Stimulated activated CD4-positive, alpha-beta T cell treated with anti-CD3 and anti-CD28 coated beads, Interleukin-1b, Interleukin-23, amount 100 ng/mL, for 4 hours (primary cell): ENCODE measurements at places on chromosomes 1 and 21.

GRCh38 chr1:35556484-35557117 lies 602 bp downstream of the KIAA0319L start:
- no peak for DNase-seq

DNA sequence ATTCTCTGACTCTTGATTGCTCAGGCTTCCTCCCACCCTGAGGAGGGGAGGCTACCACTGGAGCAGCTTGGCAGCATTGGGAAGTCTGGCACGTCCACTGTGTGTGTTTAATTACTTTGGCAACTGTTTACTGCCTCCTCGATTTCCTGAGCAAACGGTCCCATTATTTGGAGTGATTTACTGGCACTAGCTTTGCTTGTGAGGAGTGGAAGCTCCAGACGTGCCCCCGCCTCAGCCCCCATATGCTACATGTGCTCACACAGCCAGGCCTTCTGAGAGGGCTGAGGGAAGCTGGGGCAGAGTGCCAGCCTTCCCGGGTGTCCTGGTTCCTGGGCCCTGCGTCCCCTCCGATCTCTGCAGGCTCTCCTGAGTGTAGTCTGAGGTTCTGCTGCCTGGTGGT lies 306.2 kb downstream of the PTPRU start:
- DNase-seq, result no peak

DNA sequence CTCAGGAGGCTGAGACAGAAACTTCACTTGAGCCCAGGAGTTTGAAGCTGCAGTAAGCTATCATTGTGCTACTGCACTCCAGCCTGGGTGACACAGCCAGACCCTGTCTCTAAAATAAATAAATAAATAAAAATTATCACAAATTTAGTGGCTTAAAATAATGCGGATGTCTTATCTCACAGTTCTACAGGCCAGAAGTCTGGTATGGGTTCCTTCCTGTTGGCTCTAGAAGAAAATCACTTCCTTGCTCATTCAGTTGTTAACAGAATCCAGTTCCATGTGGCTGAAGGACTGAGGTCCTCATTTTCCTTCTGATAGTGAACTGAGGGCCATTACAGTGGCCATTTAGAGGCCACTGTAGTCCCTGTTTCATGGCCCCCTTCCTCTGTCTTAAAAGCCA lies 94.6 kb upstream of the S1PR1 start:
- no peak for DNase-seq

DNA sequence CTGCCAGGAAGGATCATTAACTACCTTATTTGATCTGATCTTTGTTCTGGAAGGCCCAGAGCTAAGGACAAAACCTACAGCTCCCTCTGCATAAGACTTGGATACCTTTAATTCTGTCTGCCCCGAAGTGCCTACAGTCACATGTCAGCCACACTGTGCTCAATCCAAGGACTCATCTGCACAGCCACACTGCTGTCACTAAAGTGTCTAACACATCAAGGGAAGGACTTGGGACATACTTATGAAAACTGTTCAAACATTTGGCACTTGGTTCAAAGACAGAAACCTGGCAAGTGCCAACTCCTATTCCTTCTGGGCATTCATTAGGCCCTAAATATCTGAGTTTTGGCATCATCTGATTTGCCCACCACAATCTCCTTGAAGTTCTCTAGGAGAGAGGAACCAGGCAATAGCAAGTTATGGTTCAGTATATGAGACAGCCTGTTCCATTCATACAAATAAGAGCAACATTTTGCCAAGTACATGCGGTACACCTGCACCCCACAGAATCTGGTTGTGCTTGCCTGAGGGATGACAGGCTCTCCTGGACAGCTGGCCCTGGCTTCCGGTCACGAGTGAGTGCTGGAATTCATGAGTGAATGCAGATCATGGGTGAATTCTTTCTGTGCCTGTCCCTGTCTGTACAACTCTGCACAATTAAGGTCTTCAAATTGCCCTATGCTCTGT lies 105.9 kb downstream of the KCNK1 start:
- DNase-seq, result no peak

GRCh38 chr1:7991504-7992440 lies 30.3 kb downstream of the PARK7 start:
- no peak for DNase-seq

GRCh38 chr1:22739648-22740385 lies 29.2 kb downstream of the EPHB2 start:
- DNase-seq, result no peak

GRCh38 chr1:48036710-48037355 lies 39.6 kb upstream of the TRABD2B start:
- no peak for DNase-seq

DNA sequence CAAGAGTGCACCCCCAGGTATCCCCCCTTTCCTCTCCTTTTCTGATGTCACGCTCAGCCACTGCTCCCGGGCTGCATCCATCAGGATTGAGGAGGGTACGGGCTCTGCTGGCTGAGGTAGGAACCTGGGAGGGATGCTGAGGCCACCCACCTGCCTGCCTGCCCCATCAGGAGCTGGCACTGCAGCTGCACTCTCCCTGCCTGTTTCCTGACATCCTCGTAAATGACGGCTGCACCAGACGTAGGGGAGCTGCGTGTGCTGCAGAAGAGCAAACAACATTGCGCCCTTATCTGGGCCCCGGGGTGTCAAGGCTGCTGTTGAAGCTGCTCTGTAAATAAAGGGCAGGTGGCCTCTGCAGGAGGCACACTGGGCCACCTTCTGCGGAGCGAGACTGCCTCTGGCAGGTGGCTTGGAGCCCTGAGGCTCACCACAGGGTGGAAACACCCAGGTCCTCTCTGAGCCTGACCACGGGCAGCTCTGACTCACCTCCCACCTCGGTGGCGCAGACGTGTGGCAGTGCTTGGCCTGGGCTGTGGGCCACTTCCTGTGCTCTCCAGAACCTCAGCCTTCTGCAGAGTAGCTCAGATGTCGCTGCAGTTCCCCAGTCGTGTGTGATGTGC lies 30.9 kb downstream of the SNAP47 start:
- DNase-seq, result no peak

DNA sequence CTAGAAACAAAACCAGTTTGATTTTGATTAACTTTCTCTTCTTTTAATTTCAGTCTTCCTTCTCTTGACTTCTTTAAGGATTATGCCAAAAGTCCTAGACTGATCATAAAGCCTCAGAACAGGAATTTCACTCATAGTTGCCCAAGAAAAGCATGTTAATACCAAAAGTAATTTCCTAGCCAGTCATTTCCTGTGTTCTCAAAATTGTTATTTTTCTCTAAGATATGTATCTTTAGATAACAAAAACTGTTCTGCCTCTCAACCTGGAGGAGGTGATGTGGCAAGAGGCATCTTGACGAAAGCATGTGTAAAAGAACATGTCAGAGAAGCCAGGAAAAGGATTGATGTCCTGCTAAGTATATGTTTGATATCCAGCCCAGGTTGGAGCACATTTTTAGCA lies 78.0 kb upstream of the IPO9 start:
- DNase-seq, result no peak

DNA sequence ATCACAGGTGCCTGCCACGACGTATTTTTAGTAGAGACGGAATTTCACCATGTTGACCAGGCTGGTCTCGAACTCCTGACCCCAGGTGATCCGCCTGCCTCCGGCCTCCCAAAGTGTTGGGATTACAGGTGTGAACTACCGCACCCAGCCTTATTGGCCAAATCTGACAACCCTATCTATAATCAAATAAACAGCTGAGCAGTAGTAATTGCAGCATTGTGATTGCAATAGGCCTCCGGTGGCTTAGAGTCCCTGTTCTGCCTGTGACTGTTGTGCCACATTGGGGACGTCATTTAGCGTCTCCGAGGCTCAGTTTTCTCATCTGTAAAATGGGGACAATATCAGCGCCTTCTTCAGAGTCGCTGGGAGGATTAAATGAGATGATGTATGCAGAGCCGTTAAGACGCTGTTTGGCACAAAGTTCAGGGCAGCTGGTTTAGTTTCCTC lies 569 bp upstream of the CAPN2 start:
- no peak for DNase-seq

- no peak for DNase-seq
Observed at GRCh38 chr1:14443164-14443787, 155.2 kb upstream of the KAZN start.

- DNase-seq, result no peak
Observed at GRCh38 chr1:10528066-10529014, 53.6 kb downstream of the PEX14 start.

DNA sequence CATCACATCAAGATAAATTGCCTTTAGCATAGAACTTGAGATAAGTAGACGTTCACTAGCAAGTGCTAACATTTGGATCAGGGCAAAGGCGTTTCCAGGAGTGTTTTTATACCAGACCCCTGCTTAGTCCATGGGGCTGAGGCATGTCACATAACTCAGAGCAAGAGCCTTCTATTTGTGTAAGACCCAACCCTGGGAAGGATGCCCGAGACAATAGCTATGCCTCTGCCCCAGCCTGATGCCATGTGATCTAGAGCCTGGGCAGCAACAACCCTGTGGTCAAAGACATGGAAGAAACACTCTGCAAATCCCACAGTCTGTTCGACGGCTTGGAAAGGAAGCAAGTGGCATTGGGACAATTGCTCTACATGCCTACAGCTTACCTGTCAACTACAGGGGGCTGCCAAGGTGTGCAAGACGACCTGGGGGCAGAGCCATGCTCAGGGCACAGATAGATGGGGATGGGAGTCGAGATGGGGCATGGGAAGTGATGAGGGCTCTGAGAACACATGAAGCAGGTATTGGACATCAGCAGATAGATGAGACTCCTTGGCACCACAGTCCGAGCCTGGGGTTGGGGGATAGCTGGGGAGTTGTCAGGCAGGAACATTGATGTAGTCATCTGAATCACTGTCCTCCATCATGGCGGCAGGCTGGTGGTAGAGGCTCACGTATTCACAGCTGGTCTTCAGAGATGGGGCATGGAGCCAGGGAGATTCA lies 7.3 kb downstream of the IL24 start:
- no peak for DNase-seq

DNA sequence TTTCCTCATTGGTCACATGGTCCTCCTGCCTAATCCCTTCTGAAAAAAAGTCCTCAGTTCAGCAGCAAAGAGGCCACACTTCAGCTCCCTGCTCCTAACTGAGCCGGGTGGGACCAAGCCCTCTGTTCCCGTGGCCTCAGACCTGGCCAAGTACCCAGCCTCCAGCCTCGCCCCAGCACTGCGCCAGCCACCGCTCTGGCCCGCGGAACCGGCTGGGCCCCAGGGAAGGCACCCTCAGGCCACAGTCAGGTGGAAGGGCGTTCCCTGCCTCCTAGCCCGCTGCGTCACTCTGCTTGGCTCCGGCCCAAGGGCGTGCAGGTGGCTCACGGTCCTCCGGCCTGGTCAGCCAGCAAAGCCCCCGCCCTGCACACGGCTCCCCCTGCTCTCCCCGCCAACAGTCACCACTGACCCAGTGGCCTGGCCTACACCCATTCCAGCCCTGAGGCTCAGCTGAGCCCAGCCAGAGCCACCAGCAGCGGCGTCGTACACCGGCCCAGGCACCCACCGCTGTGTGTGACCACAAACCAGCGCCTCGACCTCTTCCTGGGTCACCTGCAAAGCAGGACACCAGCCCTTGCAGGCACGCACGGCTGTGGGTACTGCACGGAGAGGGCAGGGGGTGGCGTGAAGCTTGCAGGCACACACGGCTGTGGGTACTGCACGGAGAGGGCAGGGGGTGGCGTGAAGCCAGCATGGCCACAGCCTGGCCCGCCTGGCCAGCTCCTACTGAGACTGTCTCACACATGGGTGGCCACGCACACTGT lies 19.4 kb downstream of the NADK start:
- DNase-seq, result no peak

DNA sequence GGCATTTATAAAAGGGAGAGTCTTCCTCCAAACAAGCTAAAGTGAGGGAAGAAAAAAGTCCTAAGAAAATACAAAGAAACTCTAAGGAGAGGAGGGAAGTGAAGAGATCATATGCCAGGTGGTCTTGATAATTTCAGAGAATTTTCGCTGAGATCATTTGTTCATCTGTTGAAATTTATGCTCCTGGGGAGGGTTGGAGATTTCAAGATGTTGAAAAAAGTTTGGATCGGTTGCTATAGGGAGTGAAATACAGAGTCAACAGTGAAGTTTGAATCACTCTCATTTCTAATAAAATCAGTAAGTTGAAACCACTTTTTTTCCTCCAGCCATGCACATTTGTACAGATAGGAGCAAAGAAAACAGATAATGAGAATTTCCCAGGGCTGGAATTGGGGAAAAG lies 299.1 kb upstream of the ADAMTS5 start:
- no peak for DNase-seq

- DNase-seq, result no peak
Observed at GRCh38 chr1:55716610-55717009, 501.4 kb upstream of the USP24 start.

GRCh38 chr1:247453245-247453644 lies 4.7 kb downstream of the OR2B11 start:
- no peak for DNase-seq

- no peak for DNase-seq
Observed at GRCh38 chr1:46525253-46525983, 26.0 kb downstream of the KNCN start.

DNA sequence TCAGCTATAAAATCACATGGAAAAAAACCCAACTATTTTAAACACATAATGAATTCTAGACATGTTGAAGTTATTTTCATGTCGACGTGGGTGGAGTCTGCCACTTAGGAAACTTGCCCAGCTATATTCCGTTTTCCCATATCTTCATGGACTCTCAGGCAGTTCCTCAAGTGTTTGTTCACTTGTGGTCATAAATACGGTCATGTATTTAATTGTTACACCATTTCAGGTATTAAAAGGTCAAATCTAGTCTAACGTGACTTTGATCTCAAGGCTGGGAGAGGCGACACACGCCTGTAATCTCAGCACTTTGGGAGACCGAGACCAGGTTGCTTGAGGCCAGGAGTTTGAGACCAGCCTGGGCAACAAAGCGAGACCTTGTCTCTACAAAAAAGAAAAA lies 346.9 kb downstream of the PBX1 start:
- DNase-seq, result no peak

DNA sequence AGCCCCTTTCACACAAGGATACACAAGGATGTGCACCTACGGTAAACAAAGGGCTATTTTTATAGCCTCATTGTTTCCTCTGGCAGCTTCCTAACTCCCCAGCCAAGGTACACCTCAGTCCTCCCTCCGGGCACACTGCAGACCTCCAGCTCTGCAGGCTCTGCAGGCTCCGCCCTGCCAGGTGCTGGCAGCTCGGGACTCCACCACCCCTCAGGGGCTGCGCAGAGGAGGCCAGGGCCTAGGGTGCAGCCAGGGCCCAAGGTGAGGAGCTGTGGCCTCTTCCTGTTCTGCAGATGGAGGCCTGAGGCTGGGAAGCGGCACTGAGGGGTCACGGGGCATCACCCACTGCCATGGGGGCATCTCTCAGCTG lies 19.8 kb upstream of the CLSTN1 start:
- DNase-seq, result no peak

GRCh38 chr1:116075990-116076389 lies 35.2 kb upstream of the MAB21L3 start:
- DNase-seq, result no peak
